ENCODE measurements at places on chromosomes 5 and 9.

DNA sequence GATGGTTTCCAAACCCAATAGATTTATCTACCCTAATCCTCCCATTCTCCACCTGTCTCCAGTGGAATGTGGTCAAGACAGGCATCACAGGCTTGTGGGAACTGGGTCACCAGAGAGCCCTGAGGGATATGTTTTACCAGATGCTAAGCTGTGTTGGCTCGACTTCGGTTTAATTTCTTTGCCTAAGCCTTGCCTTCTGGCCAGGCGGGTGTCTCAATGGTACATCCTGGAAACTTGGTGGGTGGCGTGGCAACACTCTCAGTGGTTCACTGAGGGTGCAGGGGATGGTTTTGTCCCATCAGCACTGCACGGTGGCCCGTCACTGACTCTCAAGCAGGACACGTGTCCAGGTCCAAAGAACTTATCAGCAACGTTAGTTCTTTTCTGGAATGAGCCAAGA lies 192.2 kb downstream of the TENT4A start:
- no peak for DNase-seq

DNA sequence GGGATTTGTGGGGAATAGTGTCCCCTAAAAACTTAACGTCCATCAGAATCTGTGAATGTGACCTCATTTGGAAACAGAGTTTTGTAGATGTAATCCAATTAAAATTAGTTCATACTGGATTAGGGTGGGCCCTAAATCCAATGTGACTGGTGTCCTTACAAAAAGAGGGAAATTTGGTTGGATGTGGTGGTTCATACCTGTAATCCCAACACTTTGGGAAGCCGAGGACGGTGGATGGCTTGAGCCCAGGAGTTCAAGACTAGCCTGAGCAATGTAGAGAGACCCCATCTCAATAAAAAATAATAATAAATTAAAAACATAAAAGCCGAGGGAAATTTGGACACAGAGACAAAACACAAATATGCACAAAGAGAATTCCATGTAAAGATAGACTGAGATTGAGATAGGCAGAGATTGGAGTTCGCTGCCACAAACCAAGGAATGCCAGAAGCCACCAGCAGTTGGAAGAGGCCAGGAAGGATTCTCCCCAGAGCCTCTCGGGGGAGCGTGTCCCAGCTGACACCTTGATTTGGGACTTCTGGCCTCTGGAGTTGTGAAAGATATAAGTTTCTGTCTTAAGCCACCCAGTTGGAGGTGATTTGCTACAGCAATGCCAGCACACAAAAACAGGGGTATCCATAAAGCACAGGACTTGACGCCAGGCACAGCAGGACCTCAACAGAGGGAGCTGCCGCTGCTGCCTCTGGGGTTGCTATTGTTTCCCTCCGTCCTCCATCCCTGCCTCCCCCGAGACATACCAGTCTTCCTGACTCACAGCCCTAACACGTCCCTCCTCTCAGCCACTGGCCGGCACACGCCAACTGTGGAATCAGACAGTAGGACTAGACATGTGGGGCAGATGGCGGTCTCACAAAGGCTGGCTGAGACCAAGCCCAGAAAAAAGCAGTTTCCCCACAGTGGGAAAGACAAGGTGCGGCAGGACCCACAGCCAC lies 73.8 kb upstream of the IL17B start:
- no peak for DNase-seq

- no peak for DNase-seq
Measured at GRCh38 chr9:107975426-107976010, 485.9 kb upstream of the KLF4 start.

DNA sequence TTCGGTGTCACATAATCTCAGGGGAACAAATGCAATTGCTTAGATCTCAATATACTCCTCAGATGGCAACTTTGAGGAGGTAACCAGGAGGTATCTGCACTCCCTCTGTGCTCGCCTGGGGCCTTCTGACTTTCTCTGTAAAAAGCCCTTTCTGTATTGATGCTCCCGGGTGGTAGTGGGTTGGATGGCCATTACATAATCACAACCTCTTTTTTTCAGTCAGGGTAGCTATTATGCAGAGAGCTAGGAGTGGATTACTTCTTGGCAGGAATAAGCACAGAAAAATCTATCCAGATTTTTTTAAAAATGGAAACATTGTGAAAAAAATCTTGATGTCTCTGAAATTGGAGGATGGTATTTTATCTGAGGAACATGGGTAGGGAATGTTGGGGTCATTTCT lies 116.6 kb downstream of the SH3GL2 start:
- no peak for DNase-seq

GRCh38 chr9:133533857-133534256 lies 647 bp upstream of the ADAMTSL2 start:
- DNase-seq, result no peak

- DNase-seq, result no peak
Measured at GRCh38 chr9:91425271-91425670, 1.6 kb upstream of the NFIL3 start.

- DNase-seq, result no peak
Measured at GRCh38 chr5:160108124-160108523, 11.1 kb downstream of the PWWP2A start.

DNA sequence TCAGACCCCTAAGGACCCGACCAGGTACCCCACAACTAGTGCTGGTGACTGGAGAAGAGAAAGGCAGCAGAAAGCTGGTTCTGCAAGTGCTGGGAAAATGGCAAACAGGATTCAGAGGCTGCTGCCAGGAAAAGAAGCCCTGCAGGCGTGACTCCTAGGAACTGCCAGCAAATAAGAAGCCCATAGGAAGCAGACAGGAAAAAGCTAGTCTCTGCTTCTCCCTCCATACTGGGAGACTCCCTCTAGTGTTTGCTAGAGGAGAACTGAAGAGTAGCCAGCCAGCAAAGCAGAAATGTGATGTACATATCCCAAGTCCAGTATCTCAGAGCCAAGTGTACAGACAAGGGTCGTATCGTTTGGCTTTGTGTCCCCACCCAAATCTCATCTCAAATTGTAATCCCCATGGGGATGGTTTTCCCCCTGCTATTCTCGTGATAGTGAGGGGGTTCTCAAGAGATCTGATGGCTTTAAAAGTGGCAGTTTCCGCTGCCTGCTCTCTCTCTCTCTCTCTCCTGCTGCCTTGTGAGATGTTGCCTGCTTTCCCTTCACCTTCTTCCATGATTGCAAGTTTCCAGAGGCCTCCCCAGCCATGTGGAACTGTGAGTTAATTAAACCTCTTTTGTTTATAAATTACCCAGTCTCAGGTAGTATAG lies 38.1 kb upstream of the TUSC1 start:
- DNase-seq, result no peak
